Activated CD8-positive, alpha-beta memory T cell treated with anti-CD3 and anti-CD28 coated beads, Interleukin-2, amount 50 U/mL, for 4 hours (primary cell): ENCODE measurements at places on chromosomes 4 and X.

GRCh38 chr4:107901213-107901934 is 30.0 kb upstream of the CYP2U1 start:
- DNase-seq: no peak

- DNase-seq: no peak
Observed at GRCh38 chr4:87965501-87965975, 10.0 kb upstream of the SPP1 start.

- DNase-seq: no peak
Observed at GRCh38 chr4:15914291-15914690, 24.2 kb downstream of the FGFBP1 start.

- no peak for DNase-seq
Observed at GRCh38 chr4:3340038-3340699, 47.3 kb downstream of the RGS12 start.

DNA sequence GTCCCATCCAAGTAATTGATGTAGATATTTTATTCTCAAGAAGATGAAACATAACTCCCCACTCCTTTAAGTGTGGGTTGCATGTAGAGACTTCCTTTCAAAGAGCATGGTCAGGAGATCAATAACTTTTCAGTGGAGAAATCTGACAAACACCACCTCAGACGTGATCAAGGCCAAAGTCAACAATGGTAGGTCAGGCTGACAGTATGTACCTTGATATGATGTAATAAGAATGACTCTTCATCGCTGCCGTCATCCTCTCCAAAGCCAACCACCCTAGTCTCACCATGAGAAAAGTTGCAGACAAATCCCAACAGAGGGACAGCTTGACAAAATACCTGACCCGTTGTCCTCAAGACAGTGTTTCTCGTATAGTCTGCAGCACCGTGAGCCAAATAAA is 67.3 kb upstream of the DHRSX start:
- DNase-seq: no peak

DNA sequence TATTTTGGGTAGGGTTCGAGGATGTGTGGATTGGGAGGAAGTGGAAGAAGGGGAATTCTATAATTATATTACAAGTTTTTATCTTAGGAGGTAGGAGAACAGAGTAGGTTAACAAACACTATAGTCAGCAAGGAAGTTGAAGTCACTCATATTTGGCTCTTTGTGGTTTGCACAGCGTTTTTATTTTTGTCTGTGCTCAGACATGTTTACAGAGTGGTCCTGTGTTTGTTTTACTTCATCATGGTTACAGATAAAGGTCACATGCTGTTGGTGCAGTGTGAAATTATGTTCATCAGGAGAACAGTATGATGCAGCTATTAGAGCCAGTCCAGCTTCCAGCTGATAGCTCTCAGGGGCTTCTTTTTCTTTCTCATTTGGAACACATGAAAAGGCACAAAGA is 299.9 kb upstream of the SFRP2 start:
- DNase-seq: no peak

DNA sequence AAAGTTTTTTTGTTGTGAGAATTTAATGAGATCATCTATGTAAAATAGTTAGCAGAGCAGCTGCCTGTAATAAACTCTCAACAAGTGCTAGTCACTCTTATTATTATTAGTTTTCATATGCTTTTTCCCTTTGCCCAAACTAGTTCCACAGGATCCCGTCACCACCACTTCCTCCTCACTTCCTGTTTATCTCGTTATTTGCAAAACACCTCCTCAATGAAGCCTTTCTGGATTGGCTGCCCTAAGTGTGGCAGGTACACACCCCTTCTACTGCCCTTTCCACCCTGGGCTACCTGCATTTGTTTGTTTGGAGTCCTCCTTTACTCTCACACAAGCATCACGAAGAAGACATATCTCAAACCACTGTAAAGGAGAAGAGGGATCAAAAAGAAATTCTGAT is 54.4 kb upstream of the KLF3 start:
- no peak for DNase-seq

DNA sequence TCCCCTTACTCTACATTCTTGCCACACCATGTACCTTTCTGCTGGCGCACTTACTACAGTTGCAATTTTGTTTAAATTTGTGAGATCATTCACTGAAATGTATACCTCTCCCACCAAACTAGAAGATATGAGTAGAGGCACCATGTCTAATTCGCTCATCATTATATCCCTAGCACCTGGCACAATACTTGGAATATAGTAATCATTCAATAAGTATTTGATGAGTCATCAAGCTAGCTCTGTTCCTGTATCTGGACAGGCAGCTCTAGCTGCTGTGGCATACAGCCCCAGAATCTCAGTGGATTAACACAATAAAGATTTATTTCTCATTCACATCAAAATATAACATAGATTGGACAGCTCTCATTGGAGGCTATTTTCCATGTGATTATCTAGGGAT is 245.9 kb downstream of the IDS start:
- no peak for DNase-seq

GRCh38 chr4:2054217-2054616 is 4.9 kb upstream of the NAT8L start:
- DNase-seq: no peak

DNA sequence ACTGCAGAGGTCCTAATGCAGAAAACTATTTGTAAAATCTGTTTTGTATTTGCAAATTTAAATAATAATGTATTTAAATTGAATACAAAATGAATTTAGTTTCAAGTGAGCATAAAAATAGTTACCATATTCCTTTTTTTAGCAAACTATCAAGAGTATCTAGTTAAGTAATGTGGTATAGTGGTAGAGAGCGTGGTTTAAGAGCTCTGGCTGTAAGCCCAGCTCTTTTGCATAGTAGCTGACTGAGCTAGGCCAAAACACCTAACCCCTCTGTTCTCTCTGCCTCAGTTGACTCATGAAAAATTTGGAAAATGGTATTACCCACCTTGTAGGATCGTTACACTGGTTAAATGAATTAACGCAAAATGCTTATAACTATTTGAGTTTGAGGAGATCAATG is 18.1 kb upstream of the ADAD1 start:
- DNase-seq: no peak

- DNase-seq: no peak
Observed at GRCh38 chr4:136113921-136114320, 1418.4 kb downstream of the PCDH18 start.

- DNase-seq: no peak
Observed at GRCh38 chrX:865422-865821, 234.8 kb downstream of the SHOX start.

GRCh38 chr4:88791274-88791673 is 93.6 kb upstream of the NAP1L5 start:
- DNase-seq: no peak

DNA sequence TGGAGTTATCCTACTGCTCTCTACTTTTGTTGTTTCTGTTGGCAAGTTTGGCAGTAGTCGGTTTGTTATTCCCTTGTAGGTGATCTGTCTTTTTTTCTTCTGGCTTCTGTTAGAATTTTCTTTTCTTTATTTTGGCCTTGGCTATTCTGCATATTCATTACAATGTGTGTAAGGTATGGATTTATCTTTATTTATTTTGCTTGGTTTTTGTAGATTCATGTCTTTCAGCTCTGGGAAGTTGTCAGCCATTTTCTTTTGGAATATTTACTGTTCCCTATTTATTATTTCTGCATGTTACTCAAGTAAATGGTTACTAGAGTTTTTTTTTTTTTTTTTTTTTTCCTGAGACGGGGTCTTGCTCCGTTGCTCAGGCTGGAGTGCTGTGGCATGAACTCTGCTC is 12.6 kb downstream of the ADD1 start:
- DNase-seq: no peak

DNA sequence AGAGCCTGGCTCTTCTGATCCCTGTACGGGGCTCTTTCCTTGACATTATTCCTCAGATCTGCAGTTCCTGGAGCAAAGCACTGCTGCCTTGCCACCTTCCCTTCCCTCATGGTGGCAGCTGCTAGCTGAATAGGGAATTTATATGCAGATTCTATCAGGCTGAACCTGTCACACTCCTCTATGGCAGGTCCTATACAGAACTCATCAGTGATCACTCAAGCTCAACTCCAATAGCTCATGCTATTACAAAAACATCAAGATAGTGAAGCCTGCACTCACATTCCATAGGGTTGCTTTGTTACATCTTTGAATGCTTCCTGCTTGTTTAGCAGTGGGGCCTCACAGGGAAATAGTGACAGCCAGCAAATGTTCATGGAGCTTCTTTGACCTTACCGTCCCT is 71.7 kb downstream of the SLC2A9 start:
- no peak for DNase-seq

- peak; percentile 28 for DNase-seq
Observed at GRCh38 chr4:128287141-128287870, at the start of gene PGRMC2. TSS of gene PGRMC2 (minus strand) at chr4:128287813. CDS start at chr4:128287790, 23 bp downstream.

- no peak for DNase-seq
Observed at GRCh38 chr4:99161373-99162099, 17.4 kb upstream of the ADH4 start.

DNA sequence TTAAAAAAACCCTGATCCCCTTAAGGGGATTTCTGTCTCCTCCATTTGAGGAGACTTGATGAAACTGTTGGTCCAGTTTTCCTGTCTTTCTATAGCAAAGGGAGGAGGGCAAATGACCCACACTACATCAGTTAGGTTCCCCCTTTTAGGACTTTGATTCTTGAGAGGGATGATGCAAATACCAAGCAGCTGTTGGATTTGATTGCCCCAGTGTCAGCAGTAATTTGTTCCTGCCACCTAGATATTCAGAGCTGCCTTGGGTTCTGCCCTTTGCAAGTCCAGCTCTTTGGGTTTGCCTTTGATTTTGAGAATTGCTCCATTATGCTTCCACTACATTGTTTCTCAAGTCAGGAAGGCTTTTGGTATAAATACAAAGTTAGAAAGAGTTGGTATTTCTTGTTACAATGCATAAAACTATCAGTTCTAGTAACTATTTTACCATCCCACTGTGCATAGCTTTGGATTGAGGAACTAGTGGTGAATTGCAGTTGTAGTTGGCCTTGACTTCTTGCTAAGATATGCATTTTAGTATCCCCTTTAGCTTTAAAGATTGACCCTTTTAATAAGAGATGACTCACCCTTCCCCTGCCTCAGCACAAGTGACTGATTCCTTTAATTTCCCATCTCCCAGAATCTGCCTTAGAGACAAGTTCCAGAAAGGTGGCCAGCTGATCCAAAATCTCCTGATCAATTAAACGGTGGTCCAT is 24.3 kb upstream of the ZNF330 start:
- DNase-seq: no peak

GRCh38 chrX:40153345-40154249 is 55.8 kb upstream of the BCOR start:
- peak; percentile 60 for DNase-seq

DNA sequence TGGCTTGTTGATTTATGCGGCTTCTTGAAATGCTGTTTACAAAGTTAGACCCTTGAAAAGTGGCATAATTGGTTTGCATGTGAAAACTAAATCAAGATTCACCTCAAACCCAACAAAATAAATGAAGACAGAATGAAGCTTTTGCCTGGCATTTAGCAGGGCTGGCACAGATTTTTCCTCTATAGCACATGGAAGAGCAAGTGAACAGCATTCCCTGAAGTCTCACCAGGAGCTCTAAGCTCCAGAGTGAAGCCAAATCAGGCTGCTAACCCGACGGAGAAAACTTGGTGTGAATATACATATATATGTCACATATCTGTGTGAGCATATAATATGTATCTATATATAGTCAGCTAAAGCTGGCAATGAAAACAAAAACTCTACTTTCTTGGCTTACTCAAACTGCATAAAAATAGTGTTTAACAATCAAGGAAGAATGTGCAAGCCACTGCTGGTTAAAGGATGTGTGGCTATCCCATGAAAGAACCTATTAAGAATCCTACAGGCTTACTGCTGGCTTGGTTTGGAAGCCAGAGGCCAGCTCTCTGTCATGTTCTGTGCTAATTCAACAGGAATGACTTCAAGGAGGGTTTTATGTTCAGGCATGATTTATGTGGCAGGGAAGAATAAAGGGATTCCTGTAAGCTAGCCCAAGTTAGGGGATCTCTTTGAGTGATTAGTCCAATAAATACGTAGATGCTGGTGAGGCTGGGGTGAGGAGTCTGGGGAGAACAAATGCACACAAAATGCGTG is 69.9 kb downstream of the MFAP3L start:
- no peak for DNase-seq

DNA sequence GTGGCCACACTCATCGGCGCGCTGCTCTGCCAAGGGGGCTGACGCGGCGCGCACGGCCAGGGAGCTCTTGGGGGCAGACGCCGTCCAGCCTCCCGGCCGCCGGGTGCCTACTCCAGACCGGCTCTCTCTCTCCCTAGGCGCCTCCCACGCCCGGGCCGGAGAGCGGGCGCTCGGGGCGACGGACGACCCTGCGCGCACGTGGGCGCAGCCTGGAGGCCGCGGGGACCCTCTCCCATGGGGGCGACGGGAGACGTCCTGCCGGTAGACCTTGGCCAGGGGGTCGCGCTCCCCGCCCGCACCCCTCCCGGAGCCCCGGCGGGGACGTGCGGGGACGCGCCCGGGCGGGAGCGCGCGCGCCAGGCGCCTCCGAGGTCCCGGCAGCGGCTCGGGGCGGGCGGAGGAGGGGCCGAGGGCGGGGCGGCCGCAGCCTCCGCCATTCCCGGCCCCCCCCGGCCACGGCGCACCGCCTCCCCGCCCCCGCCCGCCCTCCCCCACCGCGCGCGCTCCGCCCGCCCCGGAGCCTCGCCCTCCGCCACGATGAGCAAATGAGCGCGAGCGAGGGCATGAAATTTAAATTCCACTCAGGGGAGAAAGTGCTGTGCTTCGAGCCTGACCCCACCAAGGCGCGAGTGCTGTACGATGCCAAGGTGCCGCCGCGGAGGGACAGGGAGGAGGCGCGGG is at the start of gene MSL3:
Gene MSL3, plus strand, starts transcription at position 519 of the 681 bp plus-strand sequence. Its CDS starts 27 bp downstream, at position 546.
- DNase-seq: peak; percentile 68

GRCh38 chrX:129690435-129690834 is 35.7 kb upstream of the APLN start:
- no peak for DNase-seq

DNA sequence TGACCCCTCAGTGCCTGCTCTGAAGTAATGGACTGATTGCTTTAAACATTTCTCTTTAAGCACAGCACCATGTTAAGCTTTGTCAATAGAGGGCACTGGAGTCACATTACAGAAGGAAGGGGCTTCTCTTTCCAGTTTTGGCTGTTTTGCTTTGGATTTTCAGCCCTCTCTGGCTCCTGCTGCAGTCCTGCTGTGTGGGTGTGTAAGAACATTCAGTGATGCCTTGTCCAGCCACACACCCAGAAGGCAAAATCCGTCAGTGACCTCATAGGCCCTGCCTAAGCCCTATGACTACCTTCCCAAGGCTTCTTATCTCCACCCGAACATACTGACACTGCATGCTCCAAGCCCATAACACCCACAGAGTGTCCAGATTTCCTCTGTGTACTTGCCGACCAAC is 215.3 kb upstream of the CTSO start:
- no peak for DNase-seq

GRCh38 chrX:80876877-80877276 is 67.2 kb upstream of the BRWD3 start:
- no peak for DNase-seq
